CD4-positive, alpha-beta T cell treated with Interleukin-1 beta for 1 hour (primary cell): ENCODE measurements at places on chromosomes 13 and 19.
A peak's percentile ranks its signal among the peaks of the same experiment; 100 is the strongest.

DNA sequence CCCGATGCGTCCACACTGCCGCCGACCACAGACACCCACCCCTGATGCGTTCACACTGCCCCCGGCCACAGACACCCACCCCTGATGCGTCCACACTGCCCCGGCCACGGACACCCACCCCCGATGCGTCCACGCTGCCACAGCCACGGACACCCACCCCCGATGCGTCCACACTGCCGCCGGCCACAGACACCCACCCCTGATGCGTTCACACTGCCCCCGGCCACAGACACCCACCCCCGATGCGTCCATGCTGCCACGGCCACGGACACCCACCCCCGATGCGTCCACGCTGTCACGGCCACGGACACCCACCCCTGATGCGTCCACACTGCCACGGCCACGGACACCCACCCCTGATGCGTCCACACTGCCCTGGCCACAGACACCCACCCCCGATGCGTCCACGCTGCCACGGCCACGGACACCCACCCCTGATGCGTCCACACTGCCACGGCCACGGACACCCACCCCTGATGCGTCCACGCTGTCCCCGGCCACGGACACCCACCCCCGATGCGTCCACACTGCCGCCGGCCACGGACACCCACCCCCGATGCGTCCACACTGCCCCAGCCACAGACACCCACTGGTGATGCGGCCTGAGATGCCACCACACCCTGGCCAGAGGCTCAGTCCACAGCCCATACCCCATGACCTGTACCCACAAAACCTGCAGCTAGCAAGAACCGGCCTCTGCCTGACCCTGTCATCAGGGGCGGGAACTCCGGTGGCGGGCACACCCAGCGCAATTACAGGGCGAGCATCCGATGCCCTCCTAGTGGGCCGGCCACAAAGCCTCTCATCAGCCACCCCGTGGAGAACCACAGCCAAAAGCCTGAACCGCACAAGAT is 28.4 kb downstream of the RASA3 start:
- DNase-seq: peak; percentile 28

DNA sequence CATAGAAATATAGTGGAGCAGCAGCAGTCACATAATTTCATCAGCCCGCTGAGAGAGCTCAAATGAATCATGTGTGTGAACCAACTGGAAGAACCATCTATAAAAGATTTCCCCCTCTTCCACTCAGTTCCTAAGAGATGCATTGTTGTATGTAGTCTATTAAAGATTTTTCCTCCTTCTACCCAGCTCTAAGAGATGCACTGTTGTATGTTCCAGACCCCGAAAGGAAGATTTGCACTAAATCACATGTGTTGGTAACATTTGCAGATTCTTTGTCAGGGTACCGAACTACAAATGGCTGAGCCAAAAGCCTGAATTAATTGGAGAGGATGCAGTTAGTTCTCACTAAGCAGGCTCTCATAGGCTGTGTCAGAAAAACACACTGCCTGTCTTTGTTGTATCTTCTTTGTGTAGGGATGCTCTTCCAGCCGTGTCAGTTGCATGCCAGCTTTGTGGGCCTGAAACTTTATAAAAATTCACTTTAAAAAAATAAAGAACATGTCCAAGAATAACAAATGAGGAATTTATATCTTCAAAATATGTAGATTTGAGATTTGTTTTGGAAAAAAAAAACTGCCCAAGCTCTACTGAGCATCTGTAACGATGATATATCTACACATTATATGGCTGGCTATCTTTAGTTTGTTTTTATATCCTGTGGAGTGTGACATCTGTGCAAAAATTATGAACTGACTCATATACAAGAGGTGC is 223.1 kb downstream of the MZT1 start:
- DNase-seq: no peak

- no peak for DNase-seq
Measured at GRCh38 chr13:21753117-21753729, 82.3 kb downstream of the FGF9 start.

- DNase-seq: no peak
Measured at GRCh38 chr19:40513741-40514315, 47.0 kb downstream of the SPTBN4 start.

GRCh38 chr13:46523972-46524752 is 28.8 kb upstream of the LRCH1 start:
- DNase-seq: no peak

DNA sequence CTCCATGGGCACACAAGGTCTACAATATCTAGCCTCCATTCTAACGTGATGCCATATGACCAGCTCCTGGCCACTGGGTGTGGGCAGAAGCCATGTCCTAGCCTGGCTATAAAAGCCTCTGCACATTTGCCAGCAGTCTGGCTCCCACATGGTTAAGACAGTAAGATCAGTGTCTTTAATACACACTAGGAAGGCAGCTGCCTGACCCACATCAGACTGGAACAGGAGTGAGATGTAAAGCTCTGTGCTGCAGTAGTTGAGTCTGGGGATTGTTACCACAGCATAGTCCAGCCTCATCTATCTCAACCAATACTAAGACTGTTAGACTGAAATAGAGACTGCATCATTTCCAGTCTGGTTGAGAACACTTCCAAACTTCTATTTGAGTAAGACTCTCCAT is 533.1 kb downstream of the IRS2 start:
- DNase-seq: no peak

DNA sequence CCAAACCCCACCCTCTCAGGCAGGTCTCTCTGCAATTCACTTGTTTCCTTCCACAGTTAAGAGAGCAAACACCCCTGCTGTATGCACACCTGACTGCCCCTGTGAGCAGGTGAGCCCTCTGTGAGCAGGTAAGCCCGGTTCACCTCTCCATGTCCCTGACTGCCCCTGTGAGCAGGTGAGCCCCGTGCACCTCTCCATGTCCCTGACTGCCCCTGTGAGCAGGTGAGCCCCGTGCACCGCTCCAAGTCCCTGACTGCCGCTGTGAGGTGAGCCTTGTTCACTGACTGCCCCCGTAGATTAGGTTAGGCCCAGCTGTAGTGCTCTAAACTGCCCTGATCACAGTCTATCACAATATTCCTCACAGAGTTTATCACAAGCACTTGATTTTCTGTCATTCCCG is 29.2 kb downstream of the TMTC4 start:
- DNase-seq: no peak

- no peak for DNase-seq
Measured at GRCh38 chr13:22757530-22758120, 423.2 kb upstream of the SGCG start.

DNA sequence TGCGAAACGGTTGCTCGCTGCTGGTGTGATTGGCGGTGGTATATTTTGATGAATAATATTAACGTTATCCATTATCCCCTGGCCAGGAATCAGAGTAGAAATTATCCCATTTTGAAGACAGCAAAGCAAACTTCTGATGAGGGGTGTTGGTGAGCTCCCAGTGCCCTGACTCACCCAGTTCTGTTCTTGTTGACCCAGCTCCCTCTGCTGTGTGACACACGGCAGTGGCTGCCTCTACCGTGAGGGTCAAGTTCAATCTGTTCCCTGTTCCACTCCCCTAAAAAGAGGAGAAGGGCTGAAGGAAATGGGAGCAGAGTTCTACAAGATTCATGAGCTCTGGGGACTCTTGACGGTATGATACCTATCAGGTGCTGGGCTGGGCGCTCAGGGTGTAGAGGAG is 2.0 kb downstream of the CAMSAP3 start:
- no peak for DNase-seq
